Bronchus fibroblast of lung (primary cell): ENCODE measurements at places on chromosomes 16 and 17. TPM values are rescaled to one million over a fixed set of nuclear protein-coding genes. Genes with fewer than 3 reads are reported as not detected.

Gene TEKT5
- total RNA-seq = not detected in 2 replicates

Gene AIPL1
- total RNA-seq = not detected in 2 replicates

Gene ADAT1
- 36.3 and 43.4 TPM in 2 replicates for total RNA-seq

Gene NAE1
- total RNA-seq = 57.8 and 74.3 TPM in 2 replicates

Gene PPP1R1B
- 0.45 TPM in 1 of 2 replicates, not detected in the other for total RNA-seq

Gene CHD9NB
- under 0.01 and 0.17 TPM in 2 replicates for total RNA-seq

Gene GP1BA
- not detected in 2 replicates for total RNA-seq

Gene PDILT
- total RNA-seq = not detected in 2 replicates

Gene PLA2G10
- total RNA-seq = not detected in 2 replicates
